Right lobe of liver (tissue), 6 donors: ENCODE measurements at places on chromosomes 6 and 20. TPM values are rescaled to one million over a fixed set of nuclear protein-coding genes. Genes with fewer than 3 reads are reported as not detected.

DNA sequence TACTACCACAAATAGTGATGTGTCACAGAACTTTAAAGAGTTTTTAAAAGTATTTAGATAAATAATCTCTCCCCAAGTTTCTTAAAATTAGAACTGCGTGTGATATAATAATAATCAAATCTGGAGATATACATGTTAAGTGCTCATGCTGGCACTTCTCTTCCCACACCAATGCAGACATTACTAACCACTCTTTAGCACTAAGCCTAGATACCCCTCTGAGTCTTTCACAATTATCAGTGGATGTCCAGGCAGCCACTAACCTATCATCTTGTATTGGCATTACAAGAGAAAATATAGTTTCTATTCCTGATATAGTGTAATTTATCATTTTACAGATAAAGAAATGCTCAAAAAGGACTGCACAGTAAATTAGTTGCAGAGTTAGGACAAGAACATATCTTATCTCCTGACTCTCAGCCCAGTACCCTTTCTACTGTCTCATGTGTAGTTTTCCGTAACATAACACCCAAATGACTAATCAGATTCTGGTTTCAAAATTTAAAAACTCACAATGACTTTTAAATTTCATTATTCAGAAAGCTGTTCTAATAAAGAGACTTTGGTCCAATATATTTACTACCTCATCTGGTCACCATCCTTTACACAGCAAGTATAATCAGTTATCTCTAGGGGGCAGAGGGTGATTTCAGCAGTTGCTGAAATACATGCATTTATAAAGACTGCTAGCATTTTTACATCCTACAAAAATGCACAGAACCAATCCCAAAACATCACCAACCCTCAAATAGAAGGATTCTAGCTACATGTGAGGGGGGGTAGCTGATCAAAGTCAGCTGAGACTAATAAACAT, 215.5 kb upstream of the MCHR2 start:
- no peak for DNase-seq

DNA sequence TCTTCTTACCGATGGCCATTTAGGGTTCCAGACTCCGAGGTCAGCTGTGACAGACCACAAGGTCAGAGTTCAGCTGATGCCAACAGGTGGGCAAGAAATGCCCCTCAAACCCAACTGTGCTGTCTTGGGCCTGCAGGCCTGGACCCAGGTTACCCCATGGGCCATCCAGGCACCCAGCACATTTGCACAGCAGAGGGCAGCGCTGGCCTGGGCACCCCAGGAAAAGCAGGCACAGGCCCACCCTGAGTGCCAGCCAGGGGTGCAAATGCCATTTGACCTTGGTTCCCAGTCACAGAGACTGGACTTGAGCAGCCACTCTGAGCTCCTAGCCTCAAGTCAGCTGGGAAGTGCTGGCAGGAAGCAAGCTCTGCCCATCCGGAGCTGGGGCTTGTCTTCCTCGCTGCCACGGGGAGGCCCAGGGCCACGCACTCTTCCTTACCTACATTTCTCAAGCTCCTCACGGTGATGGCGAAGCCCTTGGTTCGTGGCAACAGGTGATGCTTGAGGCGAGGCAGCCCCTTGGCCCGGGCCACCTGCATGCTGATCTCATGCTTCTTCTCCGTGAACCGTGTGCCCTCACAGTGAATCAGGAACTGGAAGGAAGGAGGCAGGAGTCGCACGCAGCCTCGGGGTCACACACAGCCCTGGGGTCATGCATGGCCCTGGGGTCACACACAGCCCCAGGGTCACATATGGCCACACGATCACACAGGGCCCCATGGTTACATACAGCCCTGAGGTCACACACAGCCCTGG, 120.8 kb downstream of the AGPAT4 start:
- DNase-seq: no peak

GRCh38 chr6:21045135-21045700, 511.0 kb downstream of the CDKAL1 start:
- DNase-seq: no peak

DNA sequence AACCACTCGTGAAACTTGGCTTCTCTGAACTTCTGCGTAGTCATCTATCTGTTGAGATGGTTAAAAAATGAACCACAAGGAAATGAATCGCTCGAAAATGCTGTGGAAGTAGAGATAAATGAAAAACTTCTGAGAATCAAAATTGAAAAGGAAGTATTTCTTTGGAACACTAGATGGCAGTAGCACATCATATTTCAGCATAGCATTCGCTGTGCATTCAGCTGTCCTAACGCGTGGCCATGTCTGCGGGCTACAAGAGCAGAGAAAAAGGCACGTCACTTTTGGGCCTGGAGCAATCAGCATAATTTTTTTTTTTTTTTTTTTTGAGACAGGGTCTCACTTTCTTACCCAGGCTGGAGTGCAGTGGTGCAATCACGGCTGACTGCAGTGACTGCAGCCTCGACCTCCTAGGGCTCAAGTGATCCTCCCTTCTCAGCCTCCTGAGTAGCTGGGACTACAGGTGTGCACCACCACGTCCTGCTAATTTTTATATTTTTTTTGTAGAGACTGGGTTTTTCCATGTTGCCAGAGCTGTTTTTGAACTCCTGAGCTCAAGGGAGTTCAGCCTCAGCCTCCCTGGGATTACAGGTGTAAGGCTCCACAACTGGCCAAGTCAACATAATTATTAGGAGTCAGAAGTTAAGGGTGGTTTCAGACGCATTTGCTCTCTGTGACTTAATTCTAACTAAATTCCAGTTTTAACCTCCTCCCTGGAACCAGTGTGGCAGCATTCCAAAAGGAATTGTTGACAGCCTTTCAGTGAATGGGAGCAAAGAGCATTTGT, 8.8 kb upstream of the PERP start:
- DNase-seq: peak; percentile 52

DNA sequence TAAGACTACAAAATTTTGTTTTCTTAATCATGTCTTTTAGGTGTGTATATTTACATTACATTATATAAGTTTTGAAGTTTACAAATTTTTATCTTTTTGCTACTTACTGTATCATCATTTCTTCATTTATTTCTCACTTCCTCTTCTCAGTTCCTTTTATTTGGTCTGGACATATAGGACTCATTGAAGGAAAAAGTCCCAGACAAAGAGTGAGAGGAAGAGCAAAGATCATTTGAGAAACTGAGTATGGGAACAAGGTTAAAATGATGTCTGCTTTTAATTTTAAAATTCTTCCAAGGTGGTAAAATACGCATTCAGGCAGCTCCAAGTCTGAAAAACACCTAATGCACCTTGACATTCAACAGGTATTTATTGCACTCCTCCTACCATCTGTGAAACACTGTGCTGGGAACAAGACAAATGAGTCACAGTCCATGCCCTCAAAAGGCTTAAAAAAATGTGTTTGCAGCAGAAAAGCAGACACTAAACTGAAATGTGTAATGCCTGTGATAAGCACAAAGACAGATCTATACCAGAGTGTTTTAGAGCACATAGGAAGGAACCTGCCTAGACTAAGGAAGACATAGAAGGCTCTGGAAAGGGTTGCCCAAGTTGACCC, 63.2 kb downstream of the PKIB start:
- no peak for DNase-seq

DNA sequence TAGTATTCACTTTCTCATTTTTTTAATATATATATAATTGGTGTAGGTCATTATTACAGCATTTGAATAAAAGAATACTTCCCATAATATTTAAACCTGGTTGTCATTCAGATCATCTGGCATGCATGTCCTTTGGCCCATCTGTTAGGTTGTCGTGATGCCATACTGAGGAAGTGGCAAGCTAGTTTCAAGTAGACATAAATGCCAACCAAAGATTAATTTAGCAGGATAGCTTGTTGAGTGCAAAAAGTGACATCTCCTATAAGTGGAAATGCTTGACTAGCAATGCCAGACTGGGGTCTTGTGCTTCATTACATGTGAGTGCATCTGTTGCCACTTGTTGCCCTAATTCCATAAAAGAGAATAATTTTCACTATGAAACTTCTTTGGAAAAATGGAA, 1044.7 kb downstream of the GRIK2 start:
- DNase-seq: no peak

DNA sequence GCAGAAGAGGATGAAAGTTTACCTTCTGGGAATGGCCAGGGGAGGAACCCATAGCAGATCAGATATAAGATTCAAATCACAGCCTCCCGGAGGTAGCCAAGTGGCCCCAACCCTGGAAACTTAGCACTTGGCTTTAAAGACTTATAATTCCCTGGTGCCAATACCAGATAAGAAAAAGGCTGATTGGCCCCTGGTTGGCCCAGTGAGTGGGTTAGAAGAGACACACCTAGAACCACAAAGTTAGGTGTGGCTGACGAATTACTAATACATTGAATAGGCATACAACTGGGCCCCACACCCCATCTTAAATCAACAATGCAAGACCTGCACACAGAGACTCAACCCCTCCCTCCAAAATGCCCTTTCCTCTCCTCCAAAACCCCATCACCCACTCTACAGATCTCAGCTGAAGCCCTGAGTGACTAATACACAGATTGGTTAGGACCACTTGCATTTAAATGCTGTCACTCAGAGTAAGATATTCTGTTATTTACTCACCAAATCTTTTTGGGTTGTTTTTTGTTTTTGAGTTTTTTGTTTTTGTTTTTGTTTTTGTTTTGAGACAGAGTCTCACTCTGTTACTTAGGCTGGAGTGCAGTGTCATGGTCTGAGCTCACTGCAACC, 315.4 kb upstream of the JARID2 start:
- DNase-seq: no peak

DNA sequence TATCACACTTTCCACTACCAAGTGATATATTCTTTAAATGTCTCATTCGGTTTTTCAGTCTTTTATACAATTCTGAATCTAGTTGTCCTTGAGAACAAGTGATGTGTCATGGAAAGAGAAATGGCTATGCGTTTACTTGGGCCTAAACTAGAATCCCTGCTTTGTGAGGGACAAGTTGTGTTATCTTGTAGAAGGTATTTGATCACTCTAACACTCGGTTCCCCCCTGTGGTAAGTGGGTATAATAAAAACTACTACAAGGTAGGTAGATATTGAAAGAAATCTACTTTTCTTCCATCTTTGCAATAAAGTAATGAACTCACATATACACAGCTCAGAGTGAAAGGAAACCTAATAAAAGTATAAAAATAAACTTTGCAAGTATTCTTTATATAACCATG, 108.9 kb downstream of the MANEA start:
- no peak for DNase-seq

DNA sequence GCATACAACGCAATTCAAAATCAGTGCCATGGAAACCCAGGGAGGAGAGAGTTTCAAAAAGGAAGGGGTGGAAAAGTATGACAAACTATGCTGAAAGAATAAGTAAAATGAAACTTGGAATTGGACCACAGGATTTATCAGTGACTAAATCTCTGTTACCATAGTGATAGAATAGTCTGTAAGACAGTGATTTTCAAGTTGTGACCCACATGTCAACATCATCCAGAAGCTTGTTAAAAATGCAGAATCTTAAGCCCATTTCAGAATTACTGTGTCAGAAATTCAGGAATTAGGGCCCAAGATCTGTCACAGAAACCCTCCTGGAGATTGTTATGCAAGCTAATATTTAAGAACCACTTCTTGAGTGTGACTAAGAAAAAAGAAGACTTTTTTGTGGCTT, 417.7 kb upstream of the JAG1 start:
- no peak for DNase-seq

DNA sequence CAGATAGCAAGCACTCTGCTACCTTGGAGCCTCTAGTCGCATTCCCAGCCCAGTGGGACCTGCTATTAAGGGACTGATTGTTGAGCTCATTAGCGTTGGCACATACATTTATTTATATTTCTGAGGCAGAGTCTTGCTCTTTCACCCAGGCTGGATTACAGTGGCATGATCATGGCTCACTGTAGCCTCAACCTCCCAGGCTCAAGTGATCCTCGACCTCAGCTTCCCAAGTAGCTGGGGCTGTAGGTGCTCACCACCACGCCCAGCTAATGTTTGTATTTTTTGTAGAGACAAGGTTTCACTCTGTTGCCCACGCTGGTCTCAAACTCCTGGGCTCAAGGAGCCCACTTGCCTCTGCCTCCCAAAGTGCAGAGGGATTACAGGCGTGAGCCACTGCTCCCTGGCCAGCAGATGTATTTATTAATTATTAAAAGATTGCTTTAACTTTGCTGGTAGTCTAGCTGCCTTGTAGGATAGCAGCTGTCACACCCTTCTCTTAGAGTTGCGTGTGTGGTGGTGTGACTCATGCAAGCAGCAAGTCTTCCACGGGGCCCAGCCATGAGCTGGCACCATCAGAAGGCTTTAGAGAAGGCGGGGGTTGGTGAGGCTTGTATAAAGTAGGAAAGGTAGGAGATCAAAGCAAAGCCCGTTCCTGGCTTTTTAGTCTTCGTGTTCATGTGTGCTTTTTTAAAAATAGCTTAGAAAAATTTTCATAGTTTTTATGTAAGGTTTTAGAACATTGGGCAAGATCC, 16.5 kb downstream of the ACTR5 start:
- no peak for DNase-seq

DNA sequence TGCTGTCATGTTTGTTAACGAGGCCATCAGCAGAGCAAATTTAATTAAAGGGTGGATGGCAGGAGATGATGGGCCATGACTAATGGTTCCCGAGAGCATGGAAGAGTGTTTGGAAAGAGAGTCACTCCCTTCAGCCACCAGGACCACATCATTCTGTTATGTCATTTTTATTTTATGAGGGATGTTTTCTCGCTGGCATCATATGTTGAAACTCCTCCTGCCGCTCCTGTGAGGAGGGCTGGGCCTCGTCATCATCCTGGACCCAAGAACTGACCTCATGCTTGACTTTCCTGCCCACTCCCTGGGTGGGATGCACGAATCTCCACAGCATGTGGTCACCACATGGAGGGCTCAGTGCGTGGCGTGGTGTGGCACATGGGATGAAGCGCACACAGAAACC, 86.4 kb upstream of the FRMD1 start:
- DNase-seq: no peak

GRCh38 chr6:88725111-88725975, 238.1 kb downstream of the RNGTT start:
- DNase-seq: no peak

DNA sequence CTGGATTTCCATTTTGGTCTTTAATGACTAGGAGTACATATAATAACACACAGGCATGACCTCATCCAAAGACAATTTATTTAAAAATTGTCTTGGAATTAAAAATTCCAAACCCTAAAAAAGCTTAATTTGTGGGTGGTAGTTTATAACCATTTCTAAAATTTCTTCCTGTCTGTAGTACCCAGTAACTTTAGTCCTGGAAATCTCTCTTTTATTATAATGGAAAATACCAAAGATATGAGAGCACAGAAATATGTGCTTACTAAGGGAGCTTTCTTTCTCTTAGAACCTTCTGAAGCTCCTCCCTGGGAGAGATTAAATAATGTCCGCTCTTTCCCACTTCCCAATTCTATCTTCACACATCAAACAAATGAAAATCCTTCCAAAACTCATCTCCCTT, 70.5 kb upstream of the PRL start:
- DNase-seq: no peak

GRCh38 chr6:117317261-117317660, 51.9 kb downstream of the VGLL2 start:
- DNase-seq: no peak

GRCh38 chr6:108546079-108547049, 14.4 kb upstream of the FOXO3 start:
- no peak for DNase-seq

The NKAPL gene
- total RNA-seq: 0.37 TPM

The ADGRF5 gene
- 14.6 TPM for total RNA-seq

The TMC2 gene
- not detected for total RNA-seq

The TAAR9 gene
- not detected for total RNA-seq

The PAX1 gene
- total RNA-seq: not detected

The TREM2 gene
- total RNA-seq: 0.20 TPM

The MDFI gene
- 2.4 TPM for total RNA-seq

The SSTR4 gene
- not detected for total RNA-seq

The CFAP206 gene
- not detected for total RNA-seq

The GPLD1 gene
- 41.1 TPM for total RNA-seq
